Activated CD8-positive, alpha-beta memory T cell treated with anti-CD3 and anti-CD28 coated beads, Interleukin-2, amount 50 U/mL, for 48 hours (primary cell): ENCODE measurements at places on chromosomes 2 and 18.

DNA sequence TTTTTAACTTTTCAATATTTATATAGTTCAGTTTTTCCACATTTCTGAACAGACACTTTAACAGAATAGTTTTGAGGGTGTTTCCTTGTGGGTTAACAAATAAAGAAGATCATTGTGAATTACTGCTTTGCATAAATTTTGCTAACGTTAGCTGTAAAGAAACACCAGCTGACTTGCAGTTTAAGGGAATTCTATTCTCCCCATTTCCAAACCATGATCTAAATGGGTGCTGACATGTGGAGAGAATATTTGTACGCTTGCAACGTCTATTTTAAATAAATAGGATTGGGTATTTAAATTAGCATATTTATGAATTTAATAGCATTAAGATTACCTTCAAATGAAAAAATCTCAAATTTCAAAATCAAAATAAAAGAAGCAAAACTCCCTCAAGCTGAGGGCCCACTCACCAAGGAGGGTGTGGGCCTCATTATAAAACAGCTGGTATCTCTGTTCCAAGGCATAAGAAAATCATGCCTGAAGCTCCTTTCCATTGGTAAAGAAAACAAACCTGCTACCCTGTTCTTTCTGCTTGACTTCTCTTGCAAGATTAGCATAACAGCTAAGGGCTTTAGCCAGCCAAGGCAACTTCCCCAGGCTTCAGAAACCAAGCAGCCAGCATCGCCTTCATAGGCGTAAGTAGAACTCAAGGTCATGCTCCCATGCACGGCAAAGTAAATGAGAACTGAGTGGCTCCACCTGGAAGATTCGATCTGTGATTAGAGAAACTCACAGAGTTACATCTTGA is 3.2 kb downstream of the MRO start:
- DNase-seq = no peak

GRCh38 chr2:215772634-215773563 is 240.5 kb downstream of the MREG start:
- no peak for DNase-seq

DNA sequence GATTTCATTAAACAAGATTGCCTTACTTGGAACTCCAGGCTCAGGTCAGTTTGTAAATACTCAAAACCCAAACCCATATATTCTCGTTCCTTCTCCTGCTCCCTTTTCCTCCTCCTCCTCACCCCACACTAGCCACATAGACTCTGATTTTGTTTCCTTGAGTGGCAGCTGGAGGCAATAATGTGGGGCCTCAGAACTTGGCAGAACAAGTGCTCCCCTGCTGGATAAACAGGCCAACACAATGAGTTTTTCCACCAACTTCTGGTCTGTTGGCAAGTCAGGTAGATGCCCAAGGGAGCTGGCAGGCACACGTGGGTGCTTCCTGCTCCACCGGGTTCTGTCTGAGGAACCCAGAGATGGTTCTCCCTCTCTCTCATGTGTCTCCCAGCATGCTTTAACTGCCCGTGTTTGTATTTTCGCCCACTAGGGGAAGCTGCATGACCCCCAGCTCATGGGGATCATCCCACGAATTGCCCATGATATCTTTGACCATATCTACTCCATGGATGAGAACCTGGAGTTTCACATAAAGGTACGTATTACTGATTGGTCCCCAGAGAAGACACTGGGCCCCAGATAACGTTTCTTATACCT is 61.9 kb downstream of the KIF5C start:
- no peak for DNase-seq

GRCh38 chr2:134490559-134490958 is 228.2 kb downstream of the TMEM163 start:
- DNase-seq = no peak

GRCh38 chr2:5236249-5236648 is 455.9 kb upstream of the SOX11 start:
- no peak for DNase-seq

- DNase-seq = no peak
These were observed 58.3 kb downstream of the NFATC1 start for GRCh38 chr18:79453816-79454735.

GRCh38 chr2:84905181-84906107 is at the start of gene TMSB10:
TMSB10 (plus strand) TSS chr2:84905656.
- DNase-seq = peak; percentile 96

DNA sequence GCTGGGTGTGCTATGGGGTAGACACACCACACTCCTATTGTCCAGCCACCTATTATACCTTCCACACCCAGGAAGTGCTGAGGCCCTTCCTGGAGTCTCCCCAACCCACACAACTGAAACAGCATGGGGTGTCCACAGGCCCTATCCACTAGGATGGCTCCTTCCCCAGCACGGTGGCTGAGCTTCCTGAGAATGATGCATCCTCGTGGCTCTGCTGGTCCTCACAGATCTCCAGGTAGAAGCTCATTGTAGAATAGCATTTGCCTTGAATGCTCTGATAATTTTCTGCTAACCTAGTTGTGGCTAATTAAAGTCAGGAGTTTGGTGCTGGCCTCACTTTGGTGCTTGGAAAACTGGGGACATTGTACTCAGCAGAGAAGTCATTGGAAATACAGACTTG is 182.6 kb downstream of the ANKRD30B start:
- no peak for DNase-seq

DNA sequence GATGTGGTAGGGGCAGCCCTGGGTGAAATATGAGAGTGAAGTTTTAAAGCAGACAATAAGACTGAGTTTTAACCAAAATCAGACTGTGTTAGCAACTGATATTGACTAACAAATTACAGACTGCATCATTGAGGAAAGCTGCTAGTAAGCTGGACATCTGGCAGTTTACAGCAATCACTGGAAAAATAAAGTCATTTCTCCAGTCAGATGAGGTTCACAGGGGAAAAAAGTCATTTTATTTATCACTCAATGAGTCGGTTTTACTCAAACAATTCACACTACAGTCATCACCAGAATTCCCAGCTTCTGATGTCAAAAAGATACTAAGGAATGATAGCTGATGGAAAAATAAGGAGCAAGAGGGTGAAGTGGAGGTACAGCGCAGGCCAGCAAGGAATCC is 10.5 kb upstream of the TMEM177 start:
- DNase-seq = no peak

GRCh38 chr18:57447154-57447621 is 12.0 kb downstream of the ONECUT2 start:
- peak; percentile 63 for DNase-seq

DNA sequence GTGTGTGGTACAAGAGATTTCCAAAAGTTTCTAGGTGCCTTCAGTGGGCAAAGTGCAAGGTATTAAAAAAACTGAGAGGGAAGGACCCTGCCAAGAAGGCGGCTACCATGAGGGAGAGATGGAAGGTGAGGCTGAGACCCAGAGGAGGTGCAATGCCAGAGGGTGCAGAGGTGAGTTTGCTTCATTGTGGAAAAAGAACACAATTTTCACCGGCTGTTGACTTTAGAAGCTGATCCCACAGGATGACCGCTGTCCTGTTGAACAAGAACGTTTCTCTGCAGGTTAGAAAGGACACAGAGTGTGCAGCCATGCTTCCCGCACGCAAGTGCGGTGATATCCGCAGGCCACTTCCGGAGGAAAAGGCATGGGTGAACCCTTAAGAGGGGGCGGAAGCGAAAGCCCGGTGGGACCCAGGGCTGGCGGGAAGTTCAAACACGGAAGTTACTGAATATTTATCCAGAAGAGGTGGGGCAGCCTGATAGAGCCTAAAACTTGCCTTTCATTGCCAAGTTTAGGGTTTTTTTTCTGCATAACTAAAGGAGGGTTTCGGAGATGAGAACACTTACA is 16.6 kb downstream of the SP110 start:
- no peak for DNase-seq

GRCh38 chr2:66305718-66306117 is 129.2 kb upstream of the MEIS1 start:
- DNase-seq = no peak

- DNase-seq = peak; percentile 39
These were observed 43.4 kb downstream of the MBP start for GRCh38 chr18:77088963-77089722.

DNA sequence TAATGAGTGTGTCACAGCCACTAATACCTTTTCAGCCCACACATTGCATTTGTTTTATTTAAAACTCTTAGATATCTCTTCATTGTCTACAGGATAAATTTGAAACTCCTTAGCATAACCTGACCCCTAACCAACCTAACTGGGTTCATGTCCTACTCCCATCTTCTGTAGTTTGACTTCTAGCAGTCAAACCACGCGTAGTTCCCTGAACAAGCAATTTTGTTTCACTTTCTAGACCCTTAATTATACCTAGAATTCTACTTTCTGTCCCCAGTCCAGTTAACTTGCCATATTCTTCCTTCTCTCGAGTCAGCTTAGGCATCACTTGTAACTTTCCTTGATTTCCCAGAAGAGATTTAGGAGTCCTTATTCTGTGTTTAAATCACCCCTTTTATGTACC is 55.1 kb downstream of the RBBP8 start:
- no peak for DNase-seq

DNA sequence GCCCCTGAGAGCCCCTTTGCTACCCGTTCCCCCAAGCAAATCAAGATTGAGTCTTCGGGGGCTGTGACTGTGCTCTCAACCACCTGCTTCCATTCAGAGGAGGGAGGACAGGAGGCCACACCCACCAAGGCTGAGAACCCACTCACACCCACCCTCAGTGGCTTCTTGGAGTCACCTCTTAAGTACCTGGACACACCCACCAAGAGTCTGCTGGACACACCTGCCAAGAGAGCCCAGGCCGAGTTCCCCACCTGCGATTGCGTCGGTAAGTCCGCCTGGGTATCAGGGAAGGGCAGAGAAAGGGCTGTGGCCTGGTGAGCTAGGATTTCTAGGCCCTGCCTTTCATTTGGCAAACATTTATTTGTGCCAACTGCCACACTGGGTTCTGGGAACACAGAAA is 63.4 kb downstream of the TET3 start:
- no peak for DNase-seq

- DNase-seq = no peak
These were observed 30.1 kb upstream of the CEP68 start for GRCh38 chr2:65026154-65026553.

- DNase-seq = no peak
These were observed 178.9 kb downstream of the RTP5 start for GRCh38 chr2:242048479-242048878.

- no peak for DNase-seq
These were observed 39.5 kb downstream of the EPHA4 start for GRCh38 chr2:221532641-221533040.

DNA sequence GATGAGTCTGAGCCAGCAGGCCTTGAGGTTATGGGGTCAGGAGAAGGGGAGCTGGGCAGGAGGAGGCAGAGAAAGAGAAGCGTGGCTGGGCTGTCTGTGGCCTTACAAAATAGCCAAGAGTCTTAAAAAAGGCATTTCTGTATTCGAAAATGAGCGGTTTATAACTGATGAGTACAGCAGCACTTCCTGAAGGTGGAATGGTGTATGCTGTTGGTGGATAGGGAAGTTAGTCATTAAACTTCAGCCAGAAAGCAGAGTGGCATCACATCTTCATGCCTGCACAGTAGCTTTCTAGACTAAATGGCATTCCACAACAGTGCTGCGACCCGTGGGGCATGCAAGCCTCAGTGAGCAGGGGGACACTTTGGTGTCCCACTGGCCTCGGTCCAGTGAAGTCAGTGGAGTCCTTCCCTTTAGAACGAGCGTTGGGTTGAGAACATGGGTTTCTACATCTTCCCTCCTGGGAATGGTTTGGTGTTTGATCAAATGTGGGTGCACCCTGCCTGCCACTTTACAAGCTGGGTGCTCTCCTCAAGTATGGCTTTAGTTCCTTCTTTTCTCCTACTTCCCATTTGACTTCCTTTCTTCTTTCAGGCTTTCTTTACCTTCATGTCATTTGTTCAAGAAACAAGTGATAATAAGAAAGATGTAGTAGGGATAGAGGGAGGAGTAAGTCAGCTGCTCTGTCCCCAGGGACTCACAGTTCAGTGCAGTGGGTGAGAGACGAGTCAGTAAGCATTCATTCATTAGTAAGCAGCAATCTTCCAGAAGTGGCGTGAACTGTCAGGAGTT is 96.3 kb downstream of the ARMC9 start:
- DNase-seq = no peak

- DNase-seq = no peak
These were observed 41.9 kb upstream of the LIMS1 start for GRCh38 chr2:108492364-108492763.

DNA sequence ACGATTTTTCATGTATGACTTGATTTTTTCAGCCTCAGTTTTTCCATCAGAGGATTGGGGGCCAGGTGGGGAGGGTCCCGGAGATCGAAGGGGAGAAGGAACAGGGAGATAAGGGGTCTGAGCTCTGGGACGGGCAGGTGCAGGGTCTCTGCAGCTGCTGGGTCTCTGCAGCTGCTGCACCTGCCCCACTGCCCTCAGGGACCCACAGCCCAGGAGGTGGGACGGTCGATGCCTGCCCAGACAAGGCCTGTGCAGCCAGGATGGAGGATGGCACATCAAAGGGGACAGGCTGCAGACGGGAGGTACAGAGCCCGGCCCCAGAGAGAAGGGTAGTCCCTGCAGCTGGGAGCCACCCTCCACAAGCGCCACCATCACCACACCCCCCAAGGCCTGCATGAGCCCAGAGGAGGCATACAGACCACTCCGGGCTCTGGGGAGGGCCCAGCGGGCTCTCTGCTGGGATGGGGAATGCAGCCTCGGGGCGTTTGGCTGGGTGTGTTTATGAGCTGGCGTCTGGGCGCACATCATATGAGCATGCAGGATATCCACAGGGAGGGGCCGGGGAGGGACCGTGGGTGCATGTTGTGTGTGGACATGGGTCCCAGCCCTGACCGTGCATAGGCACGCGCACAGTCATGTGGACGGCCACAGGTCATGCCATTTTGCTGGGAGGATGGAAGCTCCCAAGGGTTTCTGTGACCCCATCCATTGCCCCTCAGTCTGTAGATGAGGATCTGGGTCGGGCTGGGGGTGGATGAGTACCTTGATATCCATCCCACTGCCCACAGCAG is 34.9 kb upstream of the GPC1 start:
- peak; percentile 29 for DNase-seq

DNA sequence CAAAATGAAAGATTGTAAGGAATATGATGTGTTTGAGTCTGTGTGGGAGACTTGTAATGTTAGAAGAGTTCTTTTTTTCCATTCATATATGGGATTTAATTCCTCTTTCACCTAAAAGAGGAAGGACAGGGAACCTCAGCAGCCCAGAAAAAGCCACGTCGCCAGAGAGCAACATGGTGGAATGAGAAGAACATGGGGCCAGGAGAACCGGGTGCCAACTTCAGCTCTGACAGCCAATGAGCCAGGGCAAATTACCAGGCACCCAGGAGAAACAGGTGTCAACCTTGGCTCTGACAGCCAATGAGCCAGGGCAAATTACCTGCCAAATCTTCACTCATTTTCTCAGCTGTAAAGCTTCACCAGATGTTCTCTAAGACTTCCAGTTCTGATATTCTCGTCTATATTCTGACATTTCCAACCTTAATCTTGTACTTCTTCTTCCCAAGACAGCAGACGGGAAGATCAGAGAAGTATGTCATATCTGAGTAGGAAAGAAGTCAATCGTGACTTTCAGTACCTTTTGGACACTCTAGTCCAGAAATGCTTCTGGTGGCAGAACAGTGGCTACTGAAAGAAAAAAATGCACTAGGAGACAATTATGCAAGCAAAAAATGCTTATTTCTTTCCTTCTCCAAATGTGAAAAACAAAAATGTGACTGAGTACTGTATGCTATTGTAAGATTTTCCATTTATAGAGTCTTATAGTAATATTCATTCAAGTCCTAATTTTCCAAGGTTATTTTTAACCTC is 79.2 kb upstream of the COL5A2 start:
- no peak for DNase-seq

GRCh38 chr18:3062798-3063680 is 50.1 kb upstream of the LPIN2 start:
- DNase-seq = peak; percentile 77
